ENCODE measurements at places on chromosomes 1 and 21.

- no peak for DNase-seq
These were observed 333.0 kb downstream of the PAPPA2 start for GRCh38 chr1:176795929-176796328.

DNA sequence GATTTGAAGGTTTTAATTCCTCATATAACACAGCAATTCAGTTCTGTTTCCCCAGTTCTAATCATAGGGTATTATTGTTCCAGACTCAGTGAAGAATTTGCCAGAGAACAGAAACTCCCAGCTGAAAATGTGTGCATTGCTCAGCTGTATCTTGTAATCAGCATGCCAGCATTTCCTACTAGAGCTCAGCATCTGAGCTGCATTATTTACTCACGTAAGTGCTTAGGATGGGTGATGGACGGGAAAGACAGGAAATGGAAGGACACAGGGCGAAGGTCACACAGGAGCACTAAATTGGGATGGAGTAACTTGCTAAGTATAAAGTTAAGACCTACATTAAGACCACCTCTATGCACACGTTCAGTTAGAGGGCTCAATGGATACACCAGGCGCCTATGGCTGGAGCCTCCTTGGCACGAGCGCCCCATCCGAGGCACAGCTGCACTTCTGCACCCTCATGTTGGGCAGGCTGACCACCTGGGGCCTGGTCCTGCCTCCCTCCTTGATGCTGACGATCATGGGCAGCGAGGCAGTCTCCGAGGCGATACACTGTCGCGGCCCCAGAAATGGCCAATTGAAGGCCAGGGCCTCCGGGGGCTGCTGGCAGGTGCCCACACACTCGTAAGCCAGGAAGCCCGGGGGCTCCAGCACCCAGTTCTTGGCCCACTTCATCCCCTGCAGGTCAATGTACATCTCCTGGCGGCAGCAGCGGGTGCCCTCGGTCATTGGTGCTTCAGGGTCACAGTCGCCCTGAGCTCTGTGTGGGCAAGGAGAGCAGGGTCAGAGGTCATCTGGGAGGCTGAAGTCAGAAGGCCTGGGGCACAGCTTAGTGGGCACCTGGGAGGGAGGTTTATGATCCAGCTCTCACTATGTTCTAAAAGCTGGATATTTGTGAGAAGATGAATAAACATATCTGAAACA, 3.7 kb downstream of the LEFTY2 start:
- DNase-seq: no peak

- no peak for DNase-seq
These were observed 11.4 kb downstream of the CAPN8 start for GRCh38 chr1:223654083-223654482.

- no peak for DNase-seq
These were observed 129.0 kb upstream of the CAMK1G start for GRCh38 chr1:209454340-209454994.

DNA sequence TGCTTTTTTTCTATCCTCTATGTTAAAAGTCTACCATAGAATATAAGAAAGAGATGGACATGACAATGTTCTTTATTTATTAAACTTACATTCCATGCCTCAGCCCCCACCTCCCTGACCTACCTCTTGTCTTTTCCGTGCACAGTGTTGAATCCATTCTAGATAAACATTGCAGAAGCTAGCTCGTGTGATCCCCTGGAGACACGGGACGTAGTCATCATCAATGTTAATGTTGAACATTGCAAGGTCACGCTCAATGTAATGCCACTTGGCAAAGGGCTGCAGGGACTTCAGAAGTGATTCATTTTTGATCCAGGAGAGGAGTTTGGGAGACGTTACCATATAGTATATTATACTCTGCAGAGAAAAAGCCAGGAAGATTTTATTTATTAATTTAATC, 66.4 kb downstream of the NTPCR start:
- DNase-seq: no peak

DNA sequence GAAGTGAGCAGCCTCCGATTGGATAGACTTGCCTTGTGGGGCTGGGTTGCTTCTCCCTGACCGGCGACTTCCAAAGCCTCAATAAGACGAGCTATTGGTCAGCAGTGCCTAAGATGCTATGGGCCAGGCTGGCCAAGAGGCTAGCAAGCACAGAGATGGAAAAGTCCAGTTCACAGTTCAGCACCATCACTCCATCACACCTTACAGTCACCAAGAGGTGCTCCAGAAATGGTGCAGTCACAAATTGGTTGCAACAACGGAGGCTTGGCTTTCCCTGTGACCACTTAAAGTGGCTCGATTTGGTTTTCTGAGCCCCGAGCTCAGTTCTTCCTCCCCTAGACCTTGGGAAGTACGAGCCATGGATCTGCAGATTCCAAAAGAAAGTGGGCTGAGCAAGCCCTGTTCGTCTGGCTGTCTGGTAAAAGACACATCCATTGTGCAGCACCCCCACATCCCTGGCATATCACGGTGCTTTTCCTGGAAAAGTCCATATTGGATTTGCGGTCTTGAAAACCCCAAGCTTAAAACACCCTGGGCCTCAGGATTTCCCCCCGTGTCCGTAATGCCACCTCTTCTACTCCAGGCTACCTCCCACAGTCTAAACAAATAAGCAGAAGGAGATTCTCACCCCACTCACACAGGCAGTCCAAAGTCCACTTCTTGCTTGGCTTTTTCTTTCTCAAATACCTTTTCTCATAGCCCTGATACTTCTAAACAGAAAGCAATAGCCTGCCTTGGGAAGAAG, 1.3 kb downstream of the SLAMF1 start:
- DNase-seq: no peak

- DNase-seq: no peak
These were observed 11.9 kb upstream of the VAV3 start for GRCh38 chr1:107976836-107977235.

- DNase-seq: no peak
These were observed 9.7 kb upstream of the CLCC1 start for GRCh38 chr1:108972951-108973350.

DNA sequence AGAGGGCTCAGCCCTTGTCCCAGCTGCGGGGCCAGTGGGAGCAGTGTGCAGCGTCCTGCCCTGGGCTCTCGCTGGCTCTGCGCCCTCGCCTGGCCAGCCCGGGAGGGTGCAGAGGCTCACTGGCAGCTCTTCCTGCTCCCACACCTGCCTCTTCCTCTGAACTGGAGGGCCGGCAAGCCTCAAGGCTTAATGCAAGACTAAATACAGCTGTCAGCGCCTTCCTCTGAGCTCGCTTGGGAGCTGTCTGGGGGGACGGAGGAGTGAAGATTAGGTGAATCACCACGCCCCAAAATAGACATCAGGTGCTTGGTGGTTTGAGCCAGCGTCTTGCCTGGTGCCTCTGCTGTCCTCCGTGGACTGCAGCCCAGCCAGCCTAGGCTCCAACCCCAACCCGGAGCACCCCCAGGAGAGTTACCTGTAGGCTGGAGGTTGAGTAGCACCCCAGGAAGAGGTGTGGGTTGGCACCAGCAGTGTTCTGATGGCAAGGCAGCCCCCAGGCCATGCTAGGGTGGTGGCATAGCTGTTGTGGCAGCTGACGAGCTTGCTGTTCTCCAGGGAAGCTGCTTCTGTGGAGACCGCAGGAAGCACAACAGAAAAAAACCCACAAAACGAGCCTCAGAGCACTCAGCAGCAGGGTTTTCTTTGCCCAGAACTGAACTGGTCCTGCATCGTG, 36.9 kb downstream of the UMODL1 start:
- peak; percentile 55 for DNase-seq

DNA sequence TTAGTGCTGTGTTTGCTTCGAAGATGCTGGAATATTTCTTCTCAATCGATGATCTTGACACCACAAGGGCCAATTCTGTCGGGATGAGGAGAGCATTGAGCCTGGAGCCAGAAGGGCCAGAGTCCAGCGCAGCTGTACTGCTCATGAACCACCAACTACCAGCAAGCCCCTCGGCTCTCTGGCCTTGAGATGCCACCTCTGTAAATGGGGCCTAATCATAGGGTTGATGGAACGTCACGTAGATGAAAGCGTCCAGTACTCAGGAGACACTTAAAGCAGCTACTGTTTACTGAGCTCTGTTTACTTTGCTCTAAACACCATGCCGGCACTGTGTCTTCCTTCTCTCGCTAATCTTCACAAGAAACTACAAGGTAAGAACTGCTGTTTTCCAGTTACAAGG, 26.3 kb downstream of the CCDC185 start:
- no peak for DNase-seq

- no peak for DNase-seq
These were observed 37.5 kb upstream of the RGS2 start for GRCh38 chr1:192771341-192771740.

DNA sequence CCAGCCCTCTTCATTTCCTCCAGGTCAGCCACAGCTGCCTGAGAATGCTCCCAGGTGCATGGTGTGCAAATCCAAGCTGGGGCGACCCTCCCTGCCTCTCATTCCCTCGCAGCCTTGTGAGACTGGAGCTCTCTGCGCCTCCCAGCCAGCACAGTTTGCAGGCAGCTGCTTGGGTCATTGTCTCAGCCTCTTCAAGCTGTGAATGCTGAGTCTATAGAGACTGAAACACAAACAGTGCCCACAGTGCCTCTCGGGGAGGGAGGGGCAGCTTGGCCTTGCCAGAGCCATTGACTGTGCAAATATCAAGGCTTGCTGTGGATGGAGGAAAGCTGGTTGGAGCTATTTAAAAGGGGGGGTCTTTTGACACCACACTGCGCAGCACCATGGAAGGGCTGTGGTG, 10.6 kb downstream of the PLXNA2 start:
- no peak for DNase-seq

GRCh38 chr1:94056996-94057395, 64.0 kb downstream of the ABCA4 start:
- DNase-seq: no peak

DNA sequence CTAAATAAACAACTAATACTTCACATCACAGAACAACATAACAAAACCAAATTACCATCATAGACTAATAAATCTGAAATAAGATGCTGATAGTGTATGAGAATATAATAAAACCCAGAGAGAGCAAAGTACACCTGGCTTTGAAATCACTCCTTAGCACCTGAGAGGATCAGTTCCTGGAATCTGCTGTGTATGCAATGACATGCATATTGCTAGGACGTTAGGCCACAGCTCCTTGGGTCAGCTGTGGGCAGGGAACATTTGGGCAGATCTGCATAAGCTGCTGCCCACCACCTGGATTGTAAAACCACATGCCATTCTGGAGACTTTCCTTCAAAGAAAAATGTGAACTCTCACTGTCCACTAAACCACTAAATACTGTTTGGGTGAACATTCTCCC, 81.1 kb downstream of the NR5A2 start:
- no peak for DNase-seq

GRCh38 chr1:211169353-211169752, 35.4 kb upstream of the KCNH1 start:
- no peak for DNase-seq

DNA sequence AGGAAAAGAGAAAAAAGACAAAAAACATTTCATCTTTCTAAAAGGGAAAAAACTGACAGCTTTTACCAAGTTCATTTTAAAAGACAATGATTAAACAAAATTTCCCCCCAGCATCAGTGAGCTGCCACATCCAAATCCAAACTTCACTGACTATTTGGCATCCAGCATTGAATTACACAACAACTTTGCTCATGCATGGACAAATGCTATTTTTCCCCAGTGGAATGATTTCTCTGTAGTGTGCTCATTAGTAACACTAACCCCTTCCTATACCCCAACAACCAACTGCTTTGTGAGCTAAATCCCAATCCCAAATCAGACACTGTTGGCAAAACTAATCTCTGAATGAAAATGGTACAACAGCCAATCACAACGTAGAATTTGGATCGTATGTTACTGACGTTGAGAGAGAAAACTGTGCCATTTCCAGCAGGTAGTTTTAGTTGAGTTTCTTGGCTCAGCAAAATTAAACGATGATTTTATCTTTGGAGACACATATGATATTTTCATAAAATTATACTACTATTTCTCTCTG, 37.9 kb downstream of the PIK3R3 start:
- no peak for DNase-seq

- no peak for DNase-seq
These were observed 77.0 kb downstream of the ZZZ3 start for GRCh38 chr1:77605246-77606026.

- no peak for DNase-seq
These were observed 183.9 kb upstream of the VAMP3 start for GRCh38 chr1:7587108-7587772.

DNA sequence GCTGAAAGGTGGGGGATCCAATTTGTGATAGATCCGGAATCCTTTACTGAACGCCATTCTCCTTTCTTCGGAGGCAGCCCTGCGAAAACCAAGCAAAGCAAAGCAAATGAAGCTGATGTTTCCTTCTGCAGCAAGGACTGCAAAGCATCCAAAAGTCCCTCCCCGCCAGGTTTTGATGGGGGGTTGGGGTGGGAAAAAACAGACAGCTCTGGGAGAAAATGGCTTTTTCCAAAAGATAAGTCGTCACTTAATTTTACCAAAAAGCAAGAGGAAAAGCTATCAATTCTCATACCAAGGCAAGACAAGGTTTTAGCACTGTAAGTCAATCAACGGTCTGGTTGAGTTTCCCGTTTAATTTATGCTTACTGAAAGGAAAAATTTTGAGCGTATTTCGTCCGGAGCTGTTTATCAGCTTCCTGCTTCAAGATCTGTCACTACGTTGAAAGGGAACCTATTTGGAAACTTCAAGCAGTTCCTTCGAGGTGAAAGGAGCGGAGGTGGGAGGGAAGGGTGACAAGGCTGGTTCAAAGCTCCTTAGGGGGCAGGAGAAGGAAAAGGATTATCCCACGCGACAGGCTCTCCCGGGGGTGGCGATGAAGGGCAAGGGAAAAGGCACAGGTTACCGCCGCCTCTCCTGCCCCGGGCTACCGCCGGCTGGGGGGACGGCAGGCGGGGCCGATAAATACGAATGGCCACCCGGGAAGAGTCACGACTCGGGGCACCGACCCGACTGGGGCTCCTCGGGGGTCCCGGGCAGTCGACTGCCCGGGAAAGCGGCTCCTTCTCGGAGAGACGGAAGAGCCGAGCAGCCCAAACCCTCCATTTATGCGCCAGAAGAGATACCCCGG, 750 bp downstream of the SYNJ1 start:
- DNase-seq: peak; percentile 14

DNA sequence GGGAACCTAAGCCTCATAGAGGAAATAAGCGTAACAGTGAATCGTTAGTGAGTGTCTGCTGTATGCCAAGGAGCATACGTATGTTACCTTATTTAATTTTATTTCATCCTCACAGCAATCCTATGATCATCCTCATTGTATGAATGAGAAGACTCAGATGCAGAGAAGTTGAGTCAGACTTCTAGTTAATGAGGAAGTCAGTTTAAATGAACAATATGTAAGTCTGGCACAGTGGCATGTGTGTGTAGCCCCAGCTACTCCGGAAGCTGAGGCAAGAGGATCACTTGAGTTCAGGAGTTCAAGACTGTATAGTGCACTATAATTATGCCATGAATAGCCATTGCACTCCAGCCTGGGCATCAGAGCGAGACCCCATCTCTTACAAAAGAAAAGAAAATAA, 148.0 kb downstream of the ZZZ3 start:
- DNase-seq: no peak
